ENCODE measurements at places on chromosomes 7 and 10.

GRCh38 chr10:91036807-91037411 is 116.0 kb upstream of the ANKRD1 start:
- no peak for DNase-seq

DNA sequence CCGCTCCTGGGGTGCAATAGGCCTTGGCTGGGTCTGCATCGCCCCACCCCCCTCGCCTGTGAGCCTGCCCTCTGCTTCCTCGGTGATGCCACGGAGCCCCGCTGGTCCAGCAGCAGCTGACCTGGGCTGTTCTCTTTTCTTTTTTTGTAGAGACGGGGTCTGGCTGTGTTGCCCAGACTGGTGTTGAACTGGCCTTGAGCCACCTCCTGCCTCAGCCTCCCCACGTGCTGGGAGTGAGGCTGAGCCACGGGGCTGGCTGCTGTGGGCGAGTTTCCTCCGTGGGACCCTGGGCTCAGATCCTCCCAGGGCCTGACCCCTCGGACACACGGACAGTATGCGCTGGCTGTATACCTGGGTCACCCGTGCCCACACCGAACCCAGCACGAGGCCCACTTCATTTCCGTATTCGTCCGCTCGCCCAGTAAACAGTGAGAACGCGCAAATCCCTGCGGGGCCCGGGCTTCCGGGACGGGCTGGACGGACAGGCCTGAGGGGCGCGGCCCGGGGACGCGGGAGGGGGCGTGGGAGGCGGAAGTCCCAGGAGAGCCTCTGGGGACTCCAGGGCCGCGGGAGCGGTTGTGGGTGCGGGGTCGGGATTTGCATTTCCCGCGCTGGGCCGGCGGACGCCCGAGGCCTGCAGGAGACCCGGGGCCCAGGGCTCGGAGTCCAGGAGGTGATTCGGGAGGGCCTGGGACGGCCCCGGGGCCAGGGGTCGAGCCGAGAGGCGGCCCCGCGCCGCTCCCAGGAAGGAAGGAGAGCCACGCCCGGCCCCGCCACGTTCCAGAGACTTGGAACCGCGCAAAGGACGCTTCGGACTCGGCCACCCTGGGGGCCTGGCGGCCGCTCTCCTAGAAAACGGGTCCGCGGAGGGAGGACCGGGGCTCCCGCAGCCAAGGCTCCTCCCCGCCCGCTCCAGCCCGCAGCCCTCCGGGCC is 57.7 kb upstream of the DNAJB6 start:
- DNase-seq: no peak

GRCh38 chr7:149180722-149181449 is 14.5 kb upstream of the ZNF282 start:
- no peak for DNase-seq

GRCh38 chr7:48130658-48131108 is 40.6 kb upstream of the ABCA13 start:
- DNase-seq: no peak

DNA sequence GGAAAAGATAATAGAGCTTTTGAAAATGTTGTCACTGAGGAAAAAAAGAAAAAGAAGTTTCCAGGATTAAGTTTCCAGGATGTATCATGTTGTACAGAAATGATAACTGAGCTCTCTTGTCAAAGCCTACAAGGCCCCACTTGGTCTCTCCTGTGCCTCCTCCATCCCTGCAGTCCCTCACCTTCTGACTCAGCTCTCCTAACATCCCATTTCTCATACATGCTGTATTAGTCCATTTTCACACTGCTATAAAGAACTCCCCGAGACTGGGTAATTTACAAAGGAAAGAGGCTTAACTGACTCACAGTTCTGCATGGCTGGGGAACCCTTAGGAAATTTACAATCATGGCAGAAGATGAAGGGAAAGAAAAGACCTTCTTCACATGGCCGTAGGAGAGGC is 3.8 kb upstream of the DGKI start:
- no peak for DNase-seq

- no peak for DNase-seq
Observed at GRCh38 chr10:21172930-21173801, 276.1 kb upstream of the NEBL start.

DNA sequence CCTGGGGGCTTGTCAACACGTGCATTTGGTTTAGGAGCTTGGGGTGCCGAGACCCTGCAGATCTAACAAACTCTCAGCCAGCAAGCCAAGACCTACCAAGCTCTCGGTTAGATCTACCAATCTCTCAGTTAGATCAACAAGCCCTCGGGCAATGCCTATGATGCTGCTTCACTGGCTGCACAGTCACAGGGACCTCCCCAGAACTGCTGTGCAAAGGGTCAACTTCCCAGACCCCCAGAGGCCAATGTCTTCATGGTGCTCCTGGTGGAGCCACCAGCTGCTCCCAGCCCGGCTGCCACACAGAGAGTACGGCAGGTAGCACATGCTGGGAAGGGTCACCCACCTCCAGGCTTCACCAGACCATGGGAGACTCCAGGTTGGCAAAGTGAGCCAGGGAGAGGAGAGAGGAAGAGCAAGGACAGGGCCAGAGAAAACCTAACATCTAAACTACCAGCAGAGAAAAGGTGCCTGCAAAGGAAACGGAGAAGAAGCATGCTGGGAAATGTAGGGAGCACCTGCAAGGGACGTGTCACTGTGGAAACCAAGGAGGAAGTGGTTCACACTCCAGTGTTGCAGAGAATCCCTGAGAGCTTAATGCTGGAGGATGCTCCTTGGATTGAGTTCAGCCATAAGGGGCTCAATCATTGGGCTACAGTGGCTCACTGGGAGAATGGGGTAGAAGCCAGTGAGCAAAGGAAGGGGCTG is 51.5 kb upstream of the GDF10 start:
- peak; percentile 15 for DNase-seq

- DNase-seq: no peak
Observed at GRCh38 chr10:125222515-125223308, 62.3 kb upstream of the CTBP2 start.

DNA sequence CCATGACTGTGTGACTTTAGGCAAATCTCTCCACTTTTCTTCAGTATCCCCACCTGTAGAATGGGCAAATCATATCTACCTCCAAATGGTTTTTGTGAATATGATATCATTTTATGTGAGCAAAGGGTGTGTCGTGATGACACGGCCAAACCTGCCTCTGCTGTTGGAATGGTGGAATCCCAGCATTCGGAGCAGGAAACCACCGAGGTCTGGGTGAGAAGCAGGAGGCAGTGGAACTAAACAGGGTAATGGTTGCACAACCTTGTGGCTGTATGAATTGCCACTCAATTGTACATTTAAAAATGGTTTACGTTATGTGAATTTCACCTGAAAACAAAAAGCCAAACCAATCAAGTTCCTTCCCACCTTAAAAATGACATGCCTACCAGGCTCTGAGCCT is 131.4 kb upstream of the ZMIZ1 start:
- DNase-seq: no peak

GRCh38 chr10:108496106-108496505 is 1331.6 kb upstream of the SORCS1 start:
- DNase-seq: no peak

DNA sequence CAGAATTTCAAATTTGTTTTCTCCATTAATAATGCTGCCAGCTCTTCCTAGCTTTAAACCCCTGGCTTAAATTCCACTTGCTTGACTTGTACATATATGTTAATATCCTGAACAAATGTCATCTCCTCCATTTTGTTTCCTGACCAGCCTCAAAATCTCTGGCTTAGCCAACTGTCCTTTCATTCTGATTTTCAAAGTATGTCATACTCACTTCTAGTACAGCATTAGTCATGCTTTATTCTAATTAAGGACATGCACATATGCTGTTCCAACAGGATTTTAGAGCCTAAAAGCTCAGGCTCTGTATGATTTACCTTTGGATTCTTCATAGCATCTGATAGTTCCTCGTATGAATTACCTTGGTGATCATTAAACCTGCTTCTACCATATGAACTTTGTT is 158.3 kb downstream of the ZNF438 start:
- DNase-seq: no peak

DNA sequence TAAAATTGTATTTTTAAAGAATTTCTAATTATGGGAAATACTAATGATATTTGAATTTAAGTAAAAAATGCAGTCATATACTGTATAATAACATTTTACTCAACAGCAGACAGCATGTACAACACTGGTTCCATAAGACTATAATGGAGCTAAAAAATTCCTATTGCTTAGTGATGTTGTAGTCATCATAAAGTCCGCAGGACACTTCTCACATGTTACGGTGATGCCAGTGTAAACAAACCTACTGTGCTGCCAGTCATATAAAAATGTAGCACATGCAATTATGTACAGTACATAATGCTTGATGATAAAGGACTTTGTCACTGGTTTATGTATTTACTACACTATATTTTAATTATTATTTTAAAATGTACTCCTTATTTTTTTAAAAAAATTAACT is 629.3 kb downstream of the IPMK start:
- DNase-seq: no peak

GRCh38 chr10:122304054-122304579 is 33.0 kb downstream of the BTBD16 start:
- DNase-seq: no peak

DNA sequence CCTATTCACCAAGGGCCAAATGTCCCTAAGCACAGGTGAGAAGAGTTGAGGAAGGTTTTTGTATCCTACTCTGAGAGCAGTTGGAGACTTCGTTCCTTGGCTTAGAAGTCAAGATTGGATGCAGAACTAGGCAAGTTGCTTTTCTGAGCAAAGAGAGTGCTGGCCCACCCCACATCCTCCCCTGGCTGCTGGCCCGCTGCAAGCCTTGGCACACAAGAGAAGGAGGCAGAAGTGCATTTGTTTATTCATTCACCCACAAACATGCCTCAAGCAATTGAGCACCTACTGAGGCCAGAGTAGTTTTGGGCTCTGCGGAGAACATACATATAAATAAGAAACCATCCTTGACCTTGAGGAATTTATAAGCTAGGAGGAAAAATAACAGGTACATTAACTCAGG is 318.9 kb downstream of the KCNMA1 start:
- no peak for DNase-seq

DNA sequence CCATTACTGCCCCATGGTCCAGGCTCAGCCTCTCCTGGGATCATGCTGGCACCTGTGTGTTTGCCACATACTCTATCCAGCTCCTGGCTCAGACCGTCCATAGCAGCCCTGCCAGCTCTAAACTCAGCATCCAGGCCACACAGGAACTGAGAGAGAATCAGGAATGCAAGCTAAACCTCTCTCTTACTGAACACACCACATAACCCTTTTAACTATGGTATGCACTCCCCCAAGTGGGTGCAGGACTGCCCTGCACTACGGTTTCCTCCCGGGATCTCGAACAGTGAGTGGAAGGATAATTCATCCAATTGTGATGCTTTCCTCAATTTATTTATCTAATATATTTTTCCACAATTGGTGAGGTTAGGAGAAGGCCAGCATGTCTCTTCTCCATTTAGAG is 17.1 kb upstream of the ZNF800 start:
- no peak for DNase-seq
